ENCODE measurements at places on chromosomes 3 and 15.
A peak's percentile ranks its signal among the peaks of the same experiment; 100 is the strongest.

- no peak for DNase-seq
These were observed 31.4 kb upstream of the TPM1 start for GRCh38 chr15:63010920-63011693.

DNA sequence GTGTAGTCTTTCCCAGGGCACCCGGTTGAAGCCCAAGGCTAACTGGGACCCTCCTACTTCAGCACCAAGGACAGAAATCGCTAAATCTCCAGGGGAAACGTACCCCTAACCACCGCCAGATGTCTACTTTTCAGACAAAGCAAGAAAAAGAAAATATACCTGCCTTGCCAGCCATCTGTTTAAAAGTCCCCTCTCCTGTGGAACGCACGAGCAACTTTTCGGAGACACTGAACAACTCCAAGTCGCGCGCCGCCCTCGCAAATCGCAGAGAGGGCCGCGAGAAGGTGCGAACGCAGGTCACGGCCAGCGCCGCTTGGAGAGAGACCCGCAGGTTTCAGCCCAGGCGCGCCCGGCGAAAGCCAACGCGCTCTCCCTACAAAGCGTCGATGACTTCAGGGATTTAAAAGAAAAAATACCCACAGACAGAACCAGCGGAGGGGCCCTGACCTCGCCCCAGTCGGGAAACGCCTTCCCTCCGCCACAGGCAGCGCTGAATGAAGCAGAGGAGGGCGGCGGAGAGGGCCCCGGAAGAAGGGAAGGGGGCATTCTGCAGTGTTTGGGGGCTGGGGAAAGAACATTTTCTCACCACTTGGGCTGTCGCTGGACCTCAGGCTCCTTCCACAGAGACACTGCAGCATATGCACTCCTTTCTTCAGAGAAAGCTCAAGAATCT is 213.1 kb downstream of the FGF12 start:
- DNase-seq, result peak; percentile 30

GRCh38 chr15:69999392-70000085 is 98.2 kb downstream of the TLE3 start:
- DNase-seq, result no peak

DNA sequence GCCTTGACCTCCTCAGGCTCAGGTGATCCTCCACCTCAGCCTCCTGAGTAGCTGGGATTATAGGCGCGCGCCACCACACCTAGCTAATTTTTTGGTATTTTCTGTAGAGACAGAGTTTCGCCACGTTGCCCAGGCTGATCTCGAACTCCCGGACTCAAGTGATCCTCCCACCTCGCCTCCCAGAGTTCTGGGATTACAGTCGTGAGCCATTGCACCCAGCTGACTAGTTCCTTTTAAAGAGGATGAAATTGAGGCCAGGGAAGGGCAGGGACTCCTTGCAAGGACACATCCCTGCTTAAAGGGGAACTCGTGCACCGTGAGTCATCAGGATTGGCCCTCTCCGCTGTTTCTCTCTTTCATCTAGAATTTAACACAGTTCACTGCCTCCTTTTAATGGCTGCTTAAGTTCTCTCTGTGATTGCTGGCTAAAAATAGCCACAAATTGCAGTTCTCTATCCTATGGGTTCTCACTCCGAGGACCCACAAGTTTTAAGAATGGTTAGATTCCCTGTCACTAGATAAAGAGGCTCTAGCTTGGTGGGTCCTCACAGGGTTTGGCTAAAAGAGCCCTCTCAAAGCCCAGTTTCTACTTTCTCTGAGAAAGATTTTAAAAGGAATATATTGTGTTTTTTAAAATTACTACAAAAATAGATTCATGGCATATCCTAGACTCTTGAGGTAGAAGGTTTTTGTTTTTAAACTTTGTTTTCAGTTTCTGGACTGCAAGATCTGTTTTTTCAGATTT is 1.4 kb downstream of the CRTAP start:
- DNase-seq, result no peak

GRCh38 chr3:71177375-71177774 is 406.2 kb downstream of the FOXP1 start:
- no peak for DNase-seq

DNA sequence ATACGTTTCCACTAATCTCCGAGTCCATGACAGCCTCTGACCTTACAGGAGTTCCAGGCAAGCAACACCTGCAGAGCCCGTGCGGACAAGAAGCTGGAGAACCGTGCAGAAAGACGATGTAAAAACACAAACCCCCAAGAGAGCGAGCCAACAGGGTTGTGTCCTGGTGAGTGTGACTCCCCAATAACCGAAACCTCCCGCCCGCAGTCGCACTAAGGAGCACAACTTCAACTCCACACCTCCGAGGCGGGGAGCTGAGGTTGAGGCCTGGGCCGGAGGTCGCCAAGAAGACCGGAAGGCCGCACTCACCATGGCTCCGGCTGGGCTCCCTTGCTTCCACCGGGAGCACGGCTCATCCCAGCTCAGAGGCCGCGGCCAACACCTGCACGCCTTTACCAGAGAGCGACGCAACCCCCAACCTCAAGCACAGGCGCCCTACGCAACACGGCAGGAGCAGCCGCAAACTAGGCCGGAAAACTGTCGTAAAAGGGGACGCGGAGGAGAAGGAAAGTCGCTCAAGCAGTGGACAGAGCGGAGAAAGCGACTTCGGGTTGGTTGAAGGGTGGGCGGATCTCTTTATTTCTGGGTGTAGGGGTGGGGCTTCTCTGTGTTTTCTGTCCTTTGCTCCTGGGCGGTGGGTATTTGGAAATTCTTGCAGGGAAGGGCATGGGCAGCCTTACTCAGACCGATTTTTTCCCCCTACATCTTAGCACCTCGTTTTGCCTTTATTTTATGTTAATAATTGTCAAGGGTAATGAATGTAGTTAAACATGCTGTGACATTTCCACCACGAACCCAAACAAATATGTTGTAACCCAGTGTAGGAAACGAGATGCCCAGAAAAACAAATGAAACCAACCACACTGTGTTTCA is at the start of gene DNAJC19:
DNAJC19 (minus strand) TSS at position 446 of the 873 bp plus-strand sequence; CDS start at position 312, 134 bp downstream.
- DNase-seq, result peak; percentile 96

DNA sequence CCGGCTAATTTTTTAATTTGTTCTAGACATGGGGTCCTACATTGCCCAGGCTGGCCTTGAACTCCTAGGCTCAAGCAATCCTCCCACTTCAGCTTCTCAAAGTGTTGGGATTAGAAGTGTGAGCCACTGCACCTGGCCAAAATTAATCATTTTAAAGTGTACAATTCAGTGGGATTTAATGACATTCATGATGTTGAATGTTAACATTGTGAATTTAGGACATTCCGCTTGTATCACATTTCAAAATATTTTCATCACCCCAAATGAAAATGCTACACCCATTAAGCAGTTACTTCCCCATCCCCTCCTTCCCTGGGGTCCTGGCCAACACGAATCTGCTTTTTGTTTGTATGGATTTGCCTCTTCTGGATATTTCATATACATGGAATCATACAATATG is 62.1 kb upstream of the CGNL1 start:
- no peak for DNase-seq

GRCh38 chr15:60137711-60138396 is 133.7 kb downstream of the FOXB1 start:
- DNase-seq, result no peak

- no peak for DNase-seq
These were observed 7.5 kb downstream of the CHL1 start for GRCh38 chr3:204102-204501.

GRCh38 chr15:84772031-84772430 is 23.6 kb downstream of the ZNF592 start:
- DNase-seq, result no peak

- no peak for DNase-seq
These were observed 178.6 kb downstream of the KCNAB1 start for GRCh38 chr3:156298938-156299337.

DNA sequence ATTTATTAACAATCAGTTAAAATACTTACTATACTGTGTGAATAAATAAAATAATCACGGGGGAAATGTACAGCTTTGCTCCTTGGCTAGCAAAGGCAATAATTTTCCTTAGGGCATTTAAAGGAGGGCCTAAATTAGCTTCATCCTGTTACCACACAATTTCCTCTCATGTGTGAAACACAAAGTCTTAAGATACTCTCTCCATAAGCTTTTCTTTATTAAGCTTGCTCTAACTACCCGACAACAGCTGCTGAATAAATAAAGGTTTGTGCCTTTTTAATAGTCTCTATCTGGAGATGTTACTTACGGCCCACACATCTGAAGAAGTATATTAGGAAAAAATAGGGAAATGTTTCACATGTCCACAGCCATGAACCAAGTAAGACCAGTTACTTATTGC is 29.7 kb downstream of the ZNF106 start:
- DNase-seq, result no peak

DNA sequence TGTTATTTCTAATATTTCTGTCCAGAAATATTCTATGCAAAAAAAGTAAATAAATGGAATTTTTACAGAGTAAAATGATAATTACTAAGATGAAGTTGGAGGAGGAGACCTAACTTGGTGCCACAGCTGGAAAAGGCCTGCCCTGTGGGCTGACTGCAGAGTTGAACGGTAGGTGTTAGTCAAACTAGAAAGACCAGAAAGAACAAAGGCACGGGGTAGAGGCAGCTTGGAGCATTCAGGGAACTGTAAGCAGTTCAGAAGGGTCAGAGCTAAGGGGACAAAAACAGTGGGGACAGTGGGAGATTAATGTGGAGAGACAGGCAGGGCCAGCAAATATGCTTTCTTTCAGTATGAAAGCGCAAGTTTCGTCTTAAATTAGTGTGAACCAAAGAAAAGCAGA is 39.3 kb upstream of the PTPRG start:
- no peak for DNase-seq

DNA sequence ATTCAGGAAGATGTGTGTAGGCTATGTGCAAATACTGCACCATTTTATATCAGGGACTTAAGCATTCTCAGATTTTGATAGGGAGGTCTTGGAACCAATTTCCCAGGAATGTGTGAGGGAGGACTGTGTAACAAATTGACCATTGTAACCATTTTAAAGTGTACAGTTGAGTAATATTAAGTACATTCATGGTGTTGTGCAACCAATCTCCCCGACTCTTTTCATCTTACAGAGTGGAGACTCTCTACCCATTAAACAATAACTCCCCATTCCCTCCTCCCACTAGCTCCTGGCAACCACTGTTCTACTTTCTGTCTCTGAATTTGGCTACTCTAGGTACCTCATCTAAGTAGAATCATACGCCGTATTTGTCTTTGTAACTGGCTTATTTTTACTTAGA is 5.1 kb downstream of the RCN2 start:
- DNase-seq, result no peak

DNA sequence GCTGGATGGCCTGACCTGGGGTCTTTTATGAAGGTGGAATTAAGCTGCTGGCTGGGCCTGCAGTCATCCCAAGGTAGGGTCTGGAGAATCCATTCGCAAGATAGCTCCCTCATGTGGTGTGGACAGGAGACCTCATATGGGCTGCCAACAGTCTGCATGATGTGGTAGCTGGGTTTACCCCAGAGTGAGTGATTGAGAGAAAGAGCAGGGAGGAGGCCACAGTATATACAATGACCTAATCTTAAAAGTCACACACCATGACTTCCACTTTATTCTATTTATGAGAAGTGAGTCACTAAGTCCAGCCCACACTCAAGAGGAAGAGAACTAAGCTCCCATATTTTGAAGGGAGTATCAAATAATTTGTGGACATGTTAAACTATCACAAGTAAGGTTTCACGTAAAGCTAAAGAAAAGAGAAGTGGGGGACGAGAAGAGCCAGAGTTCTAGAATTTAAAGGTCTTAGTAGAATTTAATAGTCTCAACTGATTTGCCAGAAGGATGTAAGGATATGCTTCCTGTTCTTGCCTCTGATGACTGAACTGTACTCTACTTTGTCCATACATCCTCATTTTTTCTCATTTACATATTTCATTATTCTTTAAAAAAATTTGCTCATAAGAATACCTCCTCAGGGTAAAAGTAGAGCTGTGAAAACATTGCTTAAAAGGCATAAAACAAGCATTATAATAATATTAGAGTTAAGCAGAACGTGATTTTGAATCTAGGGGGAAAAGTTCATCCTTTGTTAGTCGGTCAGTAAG is 184.4 kb downstream of the PEX5L start:
- no peak for DNase-seq

- DNase-seq, result no peak
These were observed 238.0 kb upstream of the EOMES start for GRCh38 chr3:27960133-27960532.

- DNase-seq, result no peak
These were observed 198.9 kb downstream of the EFHB start for GRCh38 chr3:19735111-19735510.

DNA sequence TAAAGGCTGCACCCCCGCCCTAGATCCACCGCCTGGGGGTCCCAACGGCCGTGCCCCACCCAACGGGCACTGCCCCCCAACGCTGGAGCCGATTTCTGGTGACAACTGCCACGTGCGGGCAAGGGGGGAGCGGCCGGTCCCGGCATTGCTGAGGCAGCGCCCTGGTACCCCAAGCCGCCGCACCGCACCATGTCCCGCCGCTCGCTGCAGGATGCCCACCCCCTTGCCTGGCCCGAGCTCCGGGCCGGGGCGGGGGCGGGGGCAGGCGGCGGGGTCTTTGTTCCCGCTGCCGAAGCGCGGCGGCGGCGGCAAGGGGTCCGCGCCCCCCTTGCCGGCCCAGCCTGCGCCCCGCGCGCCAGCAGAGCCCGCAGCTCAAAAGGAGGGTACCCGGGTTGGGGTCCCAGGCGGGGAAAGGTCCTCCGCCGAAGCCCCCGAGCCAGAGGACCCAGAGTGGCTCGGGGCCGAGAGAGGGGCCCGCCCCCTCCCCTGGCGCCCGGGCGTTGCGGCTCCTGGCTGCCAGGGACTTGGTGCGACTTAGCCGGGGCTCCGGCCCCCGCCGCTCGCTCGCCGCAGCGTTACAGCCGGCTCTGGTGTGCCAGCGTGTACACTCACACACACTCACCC is 678 bp downstream of the SEMA7A start:
- no peak for DNase-seq

DNA sequence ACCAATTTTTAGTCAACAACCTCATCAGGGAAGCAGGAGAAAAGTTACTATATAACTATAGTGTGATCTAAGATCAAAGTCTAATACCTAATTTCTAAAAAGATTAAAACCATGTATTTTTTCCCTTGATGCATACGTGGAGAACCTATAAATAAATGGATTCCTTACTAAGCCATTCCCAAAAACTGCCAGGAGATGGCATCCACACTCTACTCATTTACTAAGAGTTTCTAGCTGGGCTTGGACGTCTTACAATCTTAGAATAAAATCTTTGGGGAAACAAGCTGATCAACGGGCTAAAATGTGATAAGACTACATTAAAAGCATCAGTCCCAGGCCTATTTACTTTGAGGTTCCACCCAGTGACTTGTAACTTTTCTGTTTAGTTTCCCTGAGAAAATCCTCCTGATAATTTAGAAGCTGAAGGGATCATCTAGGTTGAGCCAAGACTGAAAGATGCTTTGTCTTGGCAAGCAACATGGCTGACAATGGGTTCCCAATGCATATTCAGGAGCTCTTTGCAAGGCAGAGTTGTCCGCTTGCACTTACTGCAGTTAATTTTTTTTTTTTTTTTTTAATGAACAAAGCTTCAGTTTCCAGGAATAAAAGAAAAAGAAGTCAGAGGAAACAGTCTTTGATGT is 85.5 kb upstream of the FGF12 start:
- peak; percentile 61 for DNase-seq
